ENCODE measurements at places on chromosomes 6 and 20.

DNA sequence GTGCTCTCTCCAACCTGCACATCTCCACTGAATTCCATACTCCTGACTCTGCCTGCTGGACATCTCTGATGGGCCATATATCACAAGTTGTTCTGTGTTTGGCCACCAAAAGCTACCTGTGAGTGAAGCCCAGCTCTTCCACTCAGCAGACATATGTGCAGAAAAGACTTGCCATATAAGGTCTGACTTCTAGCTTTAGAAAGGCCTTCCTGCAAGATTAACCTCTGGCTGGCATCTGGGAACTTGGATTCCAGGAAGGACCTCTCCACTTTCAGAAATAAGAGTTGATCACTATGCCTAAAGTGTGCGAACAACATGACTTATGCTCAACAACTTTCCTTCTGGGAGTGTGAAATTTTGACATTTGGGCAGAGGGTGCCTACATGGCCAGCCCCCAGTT lies 113.7 kb downstream of the TNFAIP3 start:
- DNase-seq: no peak

- DNase-seq: no peak
Observed at GRCh38 chr20:16848061-16848460, 99.9 kb downstream of the OTOR start.

- no peak for DNase-seq
Observed at GRCh38 chr6:112252571-112253497, 1.5 kb downstream of the LAMA4 start.

DNA sequence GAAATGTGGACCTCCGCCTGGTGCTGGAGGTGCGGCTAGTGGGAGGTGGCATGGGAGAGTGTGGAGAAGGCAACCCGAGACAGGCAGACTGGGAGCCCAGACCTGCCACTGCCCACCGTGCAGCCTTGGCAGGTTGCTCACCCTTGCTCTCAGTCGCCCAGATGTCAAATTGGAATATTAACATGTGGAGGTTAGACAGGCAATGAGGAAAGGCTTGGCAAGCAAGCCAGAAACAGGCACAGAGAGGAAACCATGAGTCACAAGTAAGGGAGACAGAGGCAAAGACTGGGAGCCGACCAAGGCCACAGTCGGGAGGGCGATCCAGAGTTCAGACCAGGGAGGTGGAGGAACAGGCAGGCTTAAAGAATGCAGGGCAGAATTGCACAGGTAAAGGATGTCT lies 178.2 kb downstream of the FOXC1 start:
- DNase-seq: peak; percentile 27

- peak; percentile 22 for DNase-seq
Observed at GRCh38 chr6:16324606-16325225, 86.3 kb downstream of the GMPR start.

- no peak for DNase-seq
Observed at GRCh38 chr20:30412972-30413371, 844.5 kb upstream of the DEFB115 start.

DNA sequence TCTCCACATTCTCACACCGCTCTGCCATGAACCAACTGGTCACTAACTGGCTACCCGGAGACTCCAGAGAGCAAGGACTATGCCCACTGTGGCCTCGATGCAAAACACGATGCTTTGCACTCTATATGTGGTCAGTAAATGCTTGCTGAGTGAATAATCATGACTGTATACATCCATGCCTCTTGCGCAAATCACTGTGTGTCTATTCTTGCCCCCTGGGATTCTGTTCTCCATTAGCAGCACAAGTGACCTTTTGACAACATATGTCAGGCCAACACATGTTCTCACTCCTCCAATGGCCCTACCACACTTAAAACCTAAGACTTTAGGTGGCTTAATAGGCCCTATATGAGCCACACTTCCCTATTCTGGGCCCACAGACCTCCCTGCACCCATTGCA lies 16.9 kb downstream of the KIF16B start:
- DNase-seq: peak; percentile 72

DNA sequence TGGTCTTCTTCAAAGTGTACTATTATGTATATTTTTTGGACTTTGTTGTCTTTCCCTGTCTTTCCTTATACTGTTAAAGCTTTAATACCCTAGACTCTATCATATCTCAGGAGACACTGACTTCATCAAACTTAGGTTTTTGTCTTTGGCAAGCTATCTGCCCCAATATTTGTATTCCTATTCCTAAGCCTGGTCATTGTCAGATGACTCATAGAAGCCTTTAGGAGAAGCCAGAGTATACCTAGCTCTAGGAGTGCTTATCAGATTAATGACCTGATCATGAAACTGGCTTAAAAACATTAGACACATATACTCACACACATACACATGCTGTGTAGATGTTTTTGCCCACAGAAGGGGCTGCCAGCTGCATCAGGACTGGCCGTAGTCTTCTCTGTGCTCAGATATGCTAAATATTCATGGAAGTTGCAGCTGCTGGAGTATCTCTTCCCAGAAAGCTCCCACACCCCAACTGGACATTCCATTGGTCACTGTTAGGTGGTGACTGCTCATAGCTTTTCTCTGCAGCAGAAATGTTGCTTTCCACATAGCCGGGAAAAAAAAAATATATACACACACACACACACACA lies 102.0 kb downstream of the ANKS1A start:
- DNase-seq: peak; percentile 24

DNA sequence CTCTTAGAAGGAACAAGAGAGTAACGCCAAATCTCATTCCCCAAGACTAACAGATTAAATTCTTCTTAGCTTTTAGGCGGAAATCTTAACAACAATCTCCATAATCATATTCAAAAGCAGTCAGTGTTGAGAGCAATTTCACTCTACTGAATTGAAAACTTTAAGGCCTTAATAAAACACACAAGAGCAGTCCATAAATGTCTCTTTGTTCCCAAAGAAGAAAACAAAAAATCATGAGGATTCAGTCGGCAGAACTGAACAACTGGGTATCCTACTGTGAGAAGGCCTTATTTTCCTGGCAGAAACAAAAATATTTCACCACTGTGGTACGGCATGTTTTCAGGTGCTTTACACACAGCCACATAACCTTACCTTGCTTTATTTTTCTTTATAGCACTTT lies 14.4 kb downstream of the ABHD12 start:
- no peak for DNase-seq

DNA sequence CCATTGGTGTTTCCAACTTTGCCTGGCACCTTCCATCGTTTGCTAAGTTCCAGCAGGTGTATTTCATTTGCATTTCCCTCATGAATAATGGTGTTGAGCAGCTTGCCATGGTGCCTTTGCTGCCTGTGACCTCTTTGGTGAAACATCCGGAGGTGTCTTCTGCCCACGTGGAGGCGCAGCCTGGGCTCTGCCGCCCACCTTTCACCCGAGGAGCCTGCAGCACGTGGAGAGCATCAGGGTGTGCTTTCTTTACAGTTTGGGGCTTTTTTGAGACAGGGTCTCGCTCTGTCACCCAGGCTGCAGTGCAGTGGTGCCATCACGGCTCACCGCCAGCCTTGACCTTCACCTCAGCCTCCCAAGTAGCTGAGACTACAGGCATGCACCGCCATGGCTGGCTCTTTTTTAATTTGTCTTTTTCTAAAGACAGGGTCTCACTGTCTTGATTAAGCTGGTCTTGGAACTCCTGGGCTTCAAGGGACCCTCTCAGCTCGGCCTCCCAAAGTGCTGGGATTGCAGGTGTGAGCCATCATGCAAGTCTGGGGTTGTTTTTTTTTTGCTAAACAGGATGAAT lies 3.0 kb upstream of the ADRM1 start:
- no peak for DNase-seq

- DNase-seq: peak; percentile 67
Observed at GRCh38 chr20:6765469-6766058, 1.9 kb upstream of the BMP2 start.

- DNase-seq: peak; percentile 5
Observed at GRCh38 chr6:34745277-34746103, 11.8 kb upstream of the SNRPC start.

- no peak for DNase-seq
Observed at GRCh38 chr6:129203190-129203900, 320.4 kb downstream of the LAMA2 start.

DNA sequence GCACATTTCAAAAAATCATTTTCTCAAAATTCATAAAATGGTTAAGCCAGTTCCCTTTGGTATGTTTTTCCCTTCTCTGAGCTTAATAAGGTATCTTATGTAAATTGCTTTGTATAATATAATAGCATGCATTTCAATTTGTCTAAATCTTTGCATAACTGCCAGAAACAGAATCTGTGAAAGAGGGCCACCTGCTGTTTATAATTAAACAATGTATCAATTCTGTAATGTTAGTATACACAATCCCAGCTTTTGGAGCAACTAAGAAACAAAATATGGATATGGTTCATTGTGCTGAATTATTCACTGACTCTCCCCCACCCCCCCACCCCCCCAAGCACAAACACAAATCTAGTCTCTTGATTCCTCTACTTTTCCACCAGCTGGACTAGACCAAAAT lies 54.8 kb downstream of the GPX5 start:
- DNase-seq: no peak

GRCh38 chr6:125365230-125365629 lies 63.5 kb upstream of the HDDC2 start:
- DNase-seq: no peak

DNA sequence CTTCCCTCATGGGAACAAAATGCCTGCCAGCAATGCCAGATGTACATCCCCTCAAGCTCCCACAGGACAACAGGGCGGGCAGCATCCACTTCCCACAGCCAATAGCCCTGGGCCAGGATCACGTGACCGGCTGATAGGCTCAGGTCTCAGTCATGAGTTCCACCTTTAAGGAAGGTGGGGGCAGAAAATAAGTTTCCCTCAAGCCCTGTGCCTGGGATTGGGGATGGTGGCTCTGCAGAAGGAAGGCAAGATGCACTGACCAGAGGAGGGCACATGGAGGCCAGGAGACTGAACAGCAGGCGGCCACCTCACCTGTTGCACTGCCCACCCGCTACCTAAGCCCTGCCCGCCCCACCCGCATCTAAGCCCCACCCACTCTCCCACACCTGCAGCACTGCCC lies 149.1 kb downstream of the BMP7 start:
- DNase-seq: no peak

- peak; percentile 40 for DNase-seq
Observed at GRCh38 chr20:36202891-36203338, 33.4 kb upstream of the AAR2 start.

GRCh38 chr20:59365611-59366285 lies 65.3 kb downstream of the EDN3 start:
- no peak for DNase-seq

GRCh38 chr6:43943099-43943766 lies 173.2 kb downstream of the VEGFA start:
- no peak for DNase-seq

DNA sequence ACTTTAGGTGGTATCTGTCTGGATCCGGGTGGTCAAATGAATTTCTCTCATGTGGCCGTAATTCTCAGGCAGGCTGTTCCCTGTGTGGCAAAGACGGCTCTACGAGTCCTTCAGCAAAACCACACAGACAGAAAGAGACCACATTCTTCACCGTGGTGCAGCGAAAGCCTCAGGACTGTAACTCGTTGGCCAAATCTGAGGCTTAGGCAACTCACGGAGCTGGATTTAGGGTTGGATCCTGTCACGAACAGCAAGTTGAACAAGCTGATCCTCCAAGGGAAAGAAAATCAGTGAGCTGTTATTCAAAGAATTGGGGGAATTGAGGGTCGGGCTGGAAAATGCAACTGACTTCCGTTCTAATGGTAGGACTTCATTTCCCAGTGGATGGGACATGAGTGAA lies 167.4 kb downstream of the ZMYND8 start:
- DNase-seq: peak; percentile 27

DNA sequence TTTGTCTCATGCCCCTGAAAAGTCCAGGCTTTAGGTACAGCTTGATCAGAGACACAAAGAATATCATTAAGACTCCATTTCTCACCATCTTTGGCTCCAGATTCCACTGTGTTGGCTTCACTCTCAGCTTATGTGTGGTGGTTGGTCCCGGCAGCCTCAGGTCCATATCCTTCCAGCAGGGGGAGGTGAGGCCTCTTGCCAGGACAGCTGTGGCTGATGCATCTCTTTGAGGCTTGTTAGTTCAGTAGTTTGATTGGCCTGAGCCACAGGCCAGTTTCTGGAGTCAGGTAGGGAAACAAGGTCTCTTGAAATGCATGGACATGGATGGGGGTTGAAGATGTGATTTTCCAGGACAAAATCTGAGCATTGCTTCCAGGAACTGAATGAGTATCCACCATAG lies 62.4 kb downstream of the JAG1 start:
- DNase-seq: peak; percentile 66

GRCh38 chr6:113457751-113458150 lies 399.4 kb upstream of the MARCKS start:
- no peak for DNase-seq

GRCh38 chr20:16397086-16397485 lies 176.2 kb downstream of the KIF16B start:
- DNase-seq: peak; percentile 2

DNA sequence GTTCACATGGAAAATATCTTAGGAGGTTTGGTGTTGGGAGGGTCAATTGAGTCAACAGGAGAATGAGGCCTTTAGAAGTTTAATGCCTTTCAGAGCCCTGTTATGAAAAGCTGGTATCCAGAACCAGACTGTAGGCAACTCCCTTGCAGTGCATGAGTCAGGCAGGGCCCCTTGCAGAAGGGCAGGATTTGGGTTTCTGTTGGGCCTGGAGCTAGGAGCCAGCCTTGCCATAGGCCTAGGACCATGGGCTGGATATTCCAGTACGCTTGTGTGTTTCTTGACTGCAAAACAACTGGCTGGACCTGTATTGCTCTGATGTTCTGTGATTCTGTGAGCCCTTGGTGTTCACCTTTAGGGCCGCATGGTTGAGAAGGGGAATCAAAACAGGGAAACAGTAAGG lies 350.9 kb upstream of the PRND start:
- DNase-seq: no peak
